ENCODE measurements at places on chromosomes 2 and 18.

DNA sequence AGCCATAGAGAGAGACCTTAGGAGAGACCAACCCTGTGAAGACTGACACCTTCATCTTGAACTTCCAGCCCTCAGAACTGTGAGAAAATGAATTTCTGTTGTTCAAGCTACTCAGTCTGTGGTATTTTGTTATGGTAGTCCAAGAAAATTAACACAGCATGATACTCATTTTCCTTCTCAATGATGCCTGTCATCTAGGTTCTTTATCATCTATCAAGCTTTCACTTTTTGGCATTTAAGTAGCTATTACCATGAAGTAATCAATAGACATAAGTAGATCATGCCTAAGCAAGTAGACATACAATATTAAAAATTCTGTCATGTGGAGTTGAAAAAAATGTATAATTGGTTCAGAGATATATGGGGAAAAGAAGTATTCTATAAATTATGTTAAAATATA, 444.7 kb downstream of the THSD7B start:
- no peak for DNase-seq

GRCh38 chr18:36702401-36703013, 126.3 kb downstream of the TPGS2 start:
- DNase-seq, result no peak

- DNase-seq, result no peak
These were observed 245.6 kb downstream of the TPGS2 start for GRCh38 chr18:36582988-36583745.

GRCh38 chr2:32453242-32454062, 96.6 kb downstream of the BIRC6 start:
- no peak for DNase-seq

- DNase-seq, result no peak
These were observed 923 bp downstream of the AMER3 start for GRCh38 chr2:130756053-130756873.

- DNase-seq, result peak; percentile 1
These were observed 555.2 kb upstream of the FANCL start for GRCh38 chr2:58796239-58796910.

Measured in astrocyte of the cerebellum (primary cell).